NCI-H2081 (cell line): ENCODE measurements at places on chromosomes 16 and 17.

GRCh38 chr16:66475232-66475631 is 48.1 kb downstream of the BEAN1 start:
- DNase-seq, result no peak

GRCh38 chr17:59361916-59362810 is 30.7 kb downstream of the YPEL2 start:
- no peak for DNase-seq

DNA sequence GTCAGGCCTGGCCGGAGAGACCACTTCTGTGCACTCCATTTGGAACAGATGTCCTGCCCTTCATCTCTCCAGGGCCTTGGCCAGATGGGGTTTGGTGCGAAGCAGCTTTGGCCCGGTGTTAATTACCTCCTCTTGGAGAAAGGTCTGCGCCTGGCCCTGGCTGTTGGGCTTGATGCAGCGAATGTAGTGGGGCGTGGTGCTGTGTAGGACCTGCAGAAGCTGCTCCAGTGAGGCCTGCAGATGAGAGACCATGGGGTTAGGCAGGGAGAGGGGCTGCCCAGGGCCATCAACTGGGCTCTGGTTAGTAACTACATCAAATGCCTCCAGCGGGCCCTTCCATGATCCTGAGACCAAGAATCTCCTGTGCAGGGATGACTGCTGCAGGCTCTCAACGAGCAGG is 18.7 kb downstream of the ZNHIT3 start:
- DNase-seq, result no peak

- no peak for DNase-seq
Measured at GRCh38 chr17:7111784-7112509, 2.7 kb downstream of the ASGR2 start.

GRCh38 chr16:6684076-6684673 is 648.5 kb upstream of the RBFOX1 start:
- DNase-seq, result peak; percentile 12

DNA sequence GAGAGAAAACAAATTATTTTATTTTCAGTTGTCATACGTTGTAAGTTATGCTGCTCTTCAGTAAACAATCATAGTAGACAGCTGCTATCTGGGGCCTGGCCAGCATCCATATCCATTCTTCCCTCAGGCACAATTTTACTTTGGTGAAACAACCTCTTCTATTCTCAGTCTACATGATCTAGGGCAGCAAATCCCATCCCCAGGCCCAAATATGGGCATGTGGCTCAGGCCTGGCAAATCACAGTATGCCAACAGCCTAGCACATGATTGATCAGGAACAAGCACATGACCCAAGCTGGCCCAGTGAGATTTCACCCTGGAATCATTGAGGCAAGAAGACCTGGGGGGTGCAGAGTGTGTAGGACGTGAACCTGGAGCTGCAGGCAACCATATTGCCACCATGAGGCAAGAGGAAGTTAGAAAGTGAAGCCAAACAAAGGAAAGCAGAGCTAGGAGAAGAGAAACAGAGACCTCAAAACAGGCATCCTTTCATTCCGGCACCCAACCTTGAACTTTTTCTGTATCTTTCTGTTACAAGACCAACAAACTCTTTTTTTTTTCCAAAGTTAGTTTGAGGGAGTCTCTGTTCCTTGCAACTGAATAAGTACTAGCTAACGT is 10.3 kb upstream of the ABCC12 start:
- DNase-seq, result peak; percentile 2

DNA sequence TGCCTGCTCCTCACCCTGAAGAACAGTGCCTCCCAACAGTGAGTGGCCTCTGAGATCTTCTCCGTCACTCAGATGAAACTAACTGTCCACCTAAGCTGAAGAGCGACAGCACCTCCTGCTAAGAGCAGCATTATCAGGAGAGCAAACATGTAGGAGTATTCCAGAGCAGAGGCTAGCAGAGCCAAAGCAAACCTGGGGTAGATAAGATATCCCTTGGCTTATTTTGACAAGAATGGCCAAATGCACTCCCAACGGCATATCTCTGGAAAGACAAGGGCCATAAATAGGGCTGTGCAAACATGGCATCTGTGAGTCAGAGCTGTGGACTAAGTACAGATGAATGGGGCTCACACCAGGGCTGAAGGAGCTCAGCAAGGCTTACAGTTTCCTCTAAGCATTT is 96.3 kb downstream of the NDEL1 start:
- no peak for DNase-seq

DNA sequence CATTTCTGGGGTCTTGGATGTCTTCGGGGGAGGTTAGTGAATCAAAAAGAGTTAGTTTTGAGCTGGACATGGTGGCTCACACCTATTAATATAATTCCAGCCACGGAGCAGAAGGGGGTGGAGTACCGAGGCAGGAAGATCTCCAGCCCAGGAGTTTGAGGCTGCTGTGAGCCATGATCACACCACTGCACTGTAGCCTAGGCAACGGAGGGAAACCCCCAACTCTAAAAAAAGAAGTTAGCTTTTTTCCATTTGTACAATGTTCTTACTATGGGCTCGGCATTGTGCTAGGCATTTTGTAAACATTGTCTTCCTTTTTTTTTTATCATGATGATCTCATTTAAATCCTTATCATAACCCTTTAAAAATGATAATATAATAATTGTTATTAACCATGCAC is 8.3 kb upstream of the SNF8 start:
- no peak for DNase-seq

DNA sequence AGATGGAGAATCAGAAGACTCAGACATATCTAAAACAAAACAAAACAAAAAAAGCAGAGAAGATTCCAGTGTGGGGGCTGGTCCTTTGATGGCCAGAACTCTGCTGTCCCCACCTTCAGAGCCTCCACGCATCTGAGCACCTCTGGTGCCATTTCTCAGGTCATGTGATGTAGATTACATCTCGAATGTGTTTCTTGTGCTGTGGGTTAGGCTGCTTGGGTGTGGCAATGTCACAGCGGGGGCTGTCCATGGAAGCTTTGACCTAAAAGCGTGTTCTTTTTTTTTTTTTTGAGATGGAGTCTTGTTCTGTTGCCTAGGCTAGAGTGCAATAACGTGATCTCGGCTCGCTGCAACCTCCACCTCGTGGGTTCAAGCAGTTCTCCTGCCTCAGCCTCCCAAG is 51.2 kb downstream of the PLD6 start:
- DNase-seq, result no peak

DNA sequence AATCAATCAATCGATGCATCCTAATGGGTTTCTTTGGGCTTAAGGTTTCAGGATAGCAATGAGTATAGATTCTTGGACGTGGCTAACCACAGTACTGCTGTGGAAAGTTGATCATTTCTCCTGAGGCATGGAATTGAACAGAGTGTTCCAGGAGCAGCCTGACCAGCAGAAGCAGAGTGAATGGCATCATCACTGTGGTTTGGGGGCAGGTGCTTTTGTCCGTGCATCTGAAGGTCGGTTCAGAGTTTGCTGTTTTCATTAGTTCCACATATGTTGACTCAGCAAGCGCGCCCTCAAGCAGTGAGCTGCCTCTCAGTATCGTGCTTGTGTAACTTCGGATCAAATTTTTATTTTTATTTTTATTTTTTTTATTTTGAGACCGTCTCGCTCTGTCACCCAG is 24.9 kb downstream of the KIAA0513 start:
- no peak for DNase-seq

GRCh38 chr17:29109477-29110371 is 66.8 kb downstream of the PIPOX start:
- DNase-seq, result no peak

GRCh38 chr17:82242977-82243647 is 14.3 kb downstream of the SLC16A3 start:
- no peak for DNase-seq

- DNase-seq, result no peak
Measured at GRCh38 chr17:39027455-39028035, 60.3 kb upstream of the FBXO47 start.
